ENCODE measurements at places on chromosomes 13 and 19.

GRCh38 chr13:51636349-51636890 is 52.2 kb downstream of the WDFY2 start:
- DNase-seq, result no peak

- DNase-seq, result peak; percentile 68
These were observed 52.0 kb downstream of the KLF2 start for GRCh38 chr19:16376649-16377048.

GRCh38 chr13:105871326-105871725 is 664.1 kb downstream of the EFNB2 start:
- no peak for DNase-seq

DNA sequence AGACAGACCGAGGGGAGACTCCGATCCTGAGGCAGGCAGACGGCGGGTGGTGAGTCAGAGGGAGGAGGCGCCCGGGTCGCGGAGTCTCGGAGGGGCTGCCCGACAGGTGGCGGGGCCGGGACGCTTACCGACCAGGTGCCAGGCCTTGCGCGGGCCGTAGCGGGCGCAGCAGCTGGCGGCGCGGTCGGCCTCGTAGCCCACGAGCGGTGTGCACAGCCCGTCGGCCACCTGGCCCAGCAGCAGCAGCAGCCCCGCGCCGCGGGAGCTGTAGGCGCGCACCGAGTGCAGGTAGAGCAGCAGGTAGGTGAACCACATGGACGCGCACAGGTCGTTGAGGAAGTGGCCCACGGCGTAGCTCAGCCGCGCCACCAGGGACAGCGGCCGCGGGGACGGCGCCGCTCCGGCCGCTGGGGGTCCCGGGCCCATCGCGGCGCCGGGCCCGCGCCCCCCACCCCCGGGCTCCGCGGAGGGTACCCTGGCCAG is 367 bp downstream of the MFSD12 start:
- peak; percentile 33 for DNase-seq

DNA sequence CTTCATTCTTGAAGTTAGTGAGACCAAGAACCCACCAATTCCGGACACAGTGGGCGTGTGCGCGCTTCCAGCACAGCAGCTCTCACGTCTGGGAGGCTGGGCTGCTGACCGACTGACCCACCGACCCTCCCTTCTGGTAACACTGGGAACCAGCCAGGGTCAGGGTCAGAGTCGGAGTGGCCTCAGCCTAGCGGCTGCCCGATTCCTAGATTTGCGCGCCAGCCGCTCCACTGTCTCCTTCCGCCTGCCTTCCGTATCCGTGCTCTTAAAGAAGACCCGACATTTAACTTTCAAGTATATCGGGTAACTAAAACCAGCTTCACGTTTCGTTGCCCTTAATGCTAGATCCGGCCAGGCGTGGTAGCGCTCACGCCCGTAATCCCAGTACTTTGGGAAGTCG is 41.1 kb downstream of the SERP2 start:
- no peak for DNase-seq

DNA sequence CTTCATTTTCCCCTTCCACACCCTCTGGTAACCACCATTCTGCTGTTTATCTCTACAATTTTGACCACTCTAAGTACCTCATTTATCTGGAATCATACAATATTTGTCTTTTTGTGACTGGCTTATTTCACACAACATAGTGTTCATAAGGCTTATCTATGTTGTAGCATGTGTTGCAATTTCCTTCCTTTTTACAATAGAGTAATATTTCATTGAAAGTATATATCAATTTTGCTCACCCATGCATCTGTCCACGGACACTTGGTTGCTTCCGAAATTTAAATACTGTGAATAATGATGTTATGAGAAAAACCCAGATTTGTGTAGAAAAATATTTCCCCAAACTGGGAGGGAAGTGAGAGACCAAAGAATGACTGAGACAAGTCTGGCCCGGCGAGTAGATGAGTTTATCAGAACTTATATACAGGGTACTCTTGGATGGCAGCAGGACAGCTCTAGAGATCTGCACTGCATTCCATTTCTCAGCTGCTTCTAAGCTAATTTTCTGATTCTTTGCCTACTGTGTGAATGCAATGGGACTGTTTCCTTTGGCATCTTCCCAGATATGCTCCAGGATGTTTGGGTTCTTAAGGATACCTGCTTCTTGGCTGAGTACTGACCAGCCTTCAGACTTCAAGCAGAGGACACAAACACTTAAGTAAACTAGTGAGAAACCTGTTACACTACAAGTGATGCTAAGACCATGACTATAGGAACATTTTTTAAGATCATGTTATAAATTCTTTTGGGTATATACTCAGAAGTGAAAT is 834.0 kb upstream of the PCDH9 start:
- DNase-seq, result no peak

DNA sequence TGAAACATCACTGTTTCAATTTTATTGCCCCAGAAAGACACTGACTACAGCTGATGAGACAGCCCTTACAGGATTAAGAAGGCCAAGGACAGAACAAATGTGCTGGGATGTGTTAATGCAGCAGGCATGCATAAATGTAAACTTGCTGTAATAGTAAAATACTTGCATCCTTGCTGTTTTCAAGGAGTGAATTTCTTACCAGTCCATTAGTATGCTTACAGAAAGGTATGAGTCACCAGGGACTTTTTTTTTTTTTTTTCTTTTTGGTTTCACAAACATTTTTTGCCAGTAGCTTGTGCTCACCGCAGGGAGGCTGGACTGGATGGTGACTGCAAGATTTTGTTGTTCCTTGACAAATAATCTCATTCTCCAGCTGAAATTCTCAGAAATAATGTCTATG is 55.1 kb downstream of the GPR180 start:
- DNase-seq, result no peak

GRCh38 chr13:100234006-100234405 is 145.1 kb downstream of the PCCA start:
- DNase-seq, result no peak

- no peak for DNase-seq
These were observed 8.5 kb downstream of the FOXO1 start for GRCh38 chr13:40657951-40658350.

GRCh38 chr13:20704459-20705069 is 1.1 kb downstream of the IL17D start:
- DNase-seq, result no peak

GRCh38 chr13:44136696-44137268 is 236.8 kb upstream of the SERP2 start:
- DNase-seq, result no peak
